ENCODE measurements at places on chromosomes 6 and 20.

DNA sequence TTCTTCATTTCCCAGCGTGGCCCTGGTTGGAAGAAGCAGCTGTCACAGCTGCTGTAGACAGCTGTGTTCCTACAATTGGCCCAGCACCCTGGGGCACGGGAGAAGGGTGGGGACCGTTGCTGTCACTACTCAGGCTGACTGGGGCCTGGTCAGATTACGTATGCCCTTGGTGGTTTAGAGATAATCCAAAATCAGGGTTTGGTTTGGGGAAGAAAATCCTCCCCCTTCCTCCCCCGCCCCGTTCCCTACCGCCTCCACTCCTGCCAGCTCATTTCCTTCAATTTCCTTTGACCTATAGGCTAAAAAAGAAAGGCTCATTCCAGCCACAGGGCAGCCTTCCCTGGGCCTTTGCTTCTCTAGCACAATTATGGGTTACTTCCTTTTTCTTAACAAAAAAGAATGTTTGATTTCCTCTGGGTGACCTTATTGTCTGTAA lies 292.7 kb downstream of the ESR1 start:
- no peak for DNase-seq

DNA sequence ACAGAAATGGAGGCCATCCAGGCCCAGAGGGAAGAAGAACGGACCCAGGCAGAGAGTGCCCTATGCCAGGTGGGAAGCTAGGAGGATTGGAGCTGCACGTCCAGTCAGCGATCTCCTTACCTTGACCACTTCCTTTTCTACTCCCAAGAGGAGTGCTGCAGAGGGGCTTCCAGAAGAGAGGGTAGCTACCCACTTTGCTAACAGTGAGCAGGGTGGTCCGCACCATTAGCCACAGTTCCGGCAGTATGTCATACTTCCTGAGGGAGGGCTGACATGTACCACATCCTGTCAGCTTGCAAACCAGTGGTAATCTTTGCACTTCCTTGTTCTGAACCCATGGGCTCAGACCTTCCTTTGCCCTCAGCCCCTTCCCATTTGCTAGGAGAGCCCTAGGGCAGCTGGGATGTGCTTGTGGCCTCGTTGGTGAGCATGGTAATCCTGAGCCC lies 35.4 kb downstream of the CEP250 start:
- peak; percentile 72 for DNase-seq

- peak; percentile 18 for DNase-seq
Observed at GRCh38 chr20:44133424-44133823, 53.6 kb downstream of the JPH2 start.

- DNase-seq: no peak
Observed at GRCh38 chr6:12410946-12411345, 120.8 kb downstream of the EDN1 start.

DNA sequence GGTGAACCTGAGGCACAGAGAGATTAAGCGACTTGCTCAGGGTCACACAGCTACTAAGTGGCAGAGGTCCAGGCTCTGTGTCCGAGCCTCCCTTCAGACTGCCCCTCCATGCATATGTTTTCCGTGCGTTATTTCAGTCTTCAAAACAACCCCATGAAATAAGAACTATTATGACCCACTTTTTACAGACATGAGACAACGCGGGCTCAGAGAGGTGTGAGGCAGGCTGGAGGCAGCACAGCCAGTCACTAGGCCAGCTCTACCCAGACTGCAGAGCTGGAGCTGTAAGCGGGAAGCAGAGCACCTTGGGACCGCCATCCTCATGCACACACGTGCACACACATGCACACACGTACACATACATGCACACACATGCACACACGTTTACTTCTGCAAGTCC lies 62.3 kb downstream of the PSMG4 start:
- no peak for DNase-seq

GRCh38 chr6:105449756-105450390 lies 47.0 kb upstream of the PREP start:
- DNase-seq: no peak

GRCh38 chr6:20182926-20183521 lies 29.2 kb downstream of the MBOAT1 start:
- DNase-seq: no peak

DNA sequence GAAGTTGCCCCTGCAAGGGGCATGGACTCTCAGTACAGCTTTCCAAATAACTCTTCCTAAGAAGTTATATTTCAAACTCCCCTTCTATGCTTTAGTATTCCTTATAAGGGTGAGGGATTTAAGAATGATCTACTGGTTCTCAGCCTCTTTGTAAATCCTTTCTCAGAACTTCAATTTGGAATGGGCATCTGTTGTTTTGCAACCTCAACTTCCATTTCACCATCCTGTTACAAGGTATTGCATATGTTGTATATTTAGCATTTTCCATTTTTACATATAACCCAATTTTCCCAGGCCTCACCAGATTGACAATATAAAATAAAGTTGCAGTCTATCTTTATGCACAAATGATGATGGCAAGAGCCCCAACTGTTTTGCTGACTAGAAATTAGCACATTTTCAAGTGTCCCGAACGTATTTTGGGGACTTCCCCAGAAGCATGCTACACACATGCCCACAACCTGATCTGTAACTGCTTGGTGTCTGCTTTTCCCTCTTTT lies 154.9 kb upstream of the CARMIL1 start:
- DNase-seq: no peak

GRCh38 chr6:71452697-71453370 lies 164.2 kb downstream of the OGFRL1 start:
- no peak for DNase-seq

DNA sequence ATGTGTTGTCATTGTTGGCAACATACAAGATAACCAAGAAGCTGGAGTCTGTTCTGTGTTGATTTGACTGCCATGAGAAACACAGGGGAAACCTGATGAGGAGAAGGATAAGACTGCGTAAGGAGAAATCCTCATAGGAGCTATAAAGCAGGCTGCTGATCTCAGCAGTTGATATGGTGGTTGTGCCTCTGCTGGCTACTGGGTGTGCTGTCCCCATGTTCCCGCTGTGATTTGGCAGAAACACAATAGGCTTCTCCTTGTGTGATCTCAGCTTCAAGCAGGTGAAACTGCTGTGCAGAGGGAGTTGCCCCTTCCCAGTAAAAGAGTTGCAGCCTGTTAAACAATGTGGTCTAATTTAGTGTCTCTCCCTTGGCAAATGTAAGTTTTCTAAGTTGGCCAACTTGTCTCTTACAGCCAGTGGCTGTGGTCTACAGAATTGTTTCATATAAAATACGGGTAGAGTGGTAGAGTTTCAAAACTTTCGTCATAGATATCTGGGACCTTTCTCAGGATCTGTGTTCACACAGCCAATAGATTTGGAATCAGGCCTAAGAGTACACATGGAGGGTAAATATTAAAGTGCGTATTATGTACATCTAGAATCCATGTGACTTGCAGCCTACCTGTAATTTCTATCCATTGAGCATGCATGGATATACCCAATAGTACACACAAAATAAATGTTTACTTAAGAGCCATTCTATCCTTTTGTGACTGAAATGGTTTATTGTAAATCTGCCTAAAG lies 78.4 kb downstream of the RNF144B start:
- no peak for DNase-seq

- no peak for DNase-seq
Observed at GRCh38 chr20:35648836-35649235, 15.9 kb downstream of the CPNE1 start.

- DNase-seq: no peak
Observed at GRCh38 chr20:44690781-44691423, 24.3 kb upstream of the CCN5 start.

DNA sequence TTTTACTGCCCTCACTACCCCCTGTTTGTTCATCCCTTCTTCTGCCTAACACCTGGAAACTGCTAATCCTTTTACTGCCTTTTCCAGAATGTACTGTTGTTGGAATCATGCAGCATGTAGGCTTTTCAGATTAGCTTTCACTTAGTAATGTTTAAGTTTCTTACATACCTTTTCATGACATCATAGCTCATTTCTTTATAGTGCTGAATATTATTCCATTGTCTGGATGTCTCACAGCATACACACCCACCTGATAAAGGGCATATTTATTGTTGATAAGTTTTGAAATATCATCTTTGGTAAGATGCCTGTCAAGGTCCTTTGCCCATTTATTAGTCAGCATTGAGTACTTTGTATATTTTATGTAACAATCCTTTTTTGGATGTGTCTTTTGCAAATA lies 588.2 kb upstream of the NRSN1 start:
- DNase-seq: no peak

DNA sequence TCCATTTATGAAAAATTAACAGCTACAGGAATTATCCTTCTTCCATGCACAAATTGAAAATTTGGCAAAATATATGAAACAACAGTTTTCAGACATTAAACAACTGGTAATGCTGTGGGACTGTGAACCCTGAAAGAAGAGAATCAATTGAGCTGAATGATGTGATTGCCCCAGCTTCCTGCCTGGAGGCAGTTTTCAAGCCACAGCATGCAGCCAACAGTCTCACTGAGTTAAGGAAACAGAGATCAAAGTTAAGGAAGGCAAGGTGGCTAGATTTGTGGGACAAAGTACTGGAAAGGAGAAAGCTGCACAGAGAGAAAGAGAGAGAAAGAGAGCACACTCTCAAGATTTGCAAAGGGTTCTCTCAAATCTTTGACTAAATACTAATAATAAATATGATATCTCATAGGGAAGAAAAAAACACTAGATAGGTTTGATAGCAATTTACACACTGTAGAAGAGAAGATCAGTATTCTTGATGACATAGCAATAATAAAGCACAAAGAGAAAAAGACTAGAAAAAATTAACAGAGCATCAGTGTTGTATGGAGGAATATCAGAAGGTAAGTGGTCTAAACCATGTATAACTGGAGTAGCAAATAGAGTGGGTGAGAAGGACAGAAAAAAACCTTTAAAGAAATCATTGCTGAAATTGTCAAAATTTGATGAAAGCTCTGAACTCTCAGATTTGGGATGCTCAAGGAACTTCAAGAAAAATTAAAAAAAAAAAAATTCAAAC lies 70.1 kb upstream of the CNKSR3 start:
- DNase-seq: no peak

DNA sequence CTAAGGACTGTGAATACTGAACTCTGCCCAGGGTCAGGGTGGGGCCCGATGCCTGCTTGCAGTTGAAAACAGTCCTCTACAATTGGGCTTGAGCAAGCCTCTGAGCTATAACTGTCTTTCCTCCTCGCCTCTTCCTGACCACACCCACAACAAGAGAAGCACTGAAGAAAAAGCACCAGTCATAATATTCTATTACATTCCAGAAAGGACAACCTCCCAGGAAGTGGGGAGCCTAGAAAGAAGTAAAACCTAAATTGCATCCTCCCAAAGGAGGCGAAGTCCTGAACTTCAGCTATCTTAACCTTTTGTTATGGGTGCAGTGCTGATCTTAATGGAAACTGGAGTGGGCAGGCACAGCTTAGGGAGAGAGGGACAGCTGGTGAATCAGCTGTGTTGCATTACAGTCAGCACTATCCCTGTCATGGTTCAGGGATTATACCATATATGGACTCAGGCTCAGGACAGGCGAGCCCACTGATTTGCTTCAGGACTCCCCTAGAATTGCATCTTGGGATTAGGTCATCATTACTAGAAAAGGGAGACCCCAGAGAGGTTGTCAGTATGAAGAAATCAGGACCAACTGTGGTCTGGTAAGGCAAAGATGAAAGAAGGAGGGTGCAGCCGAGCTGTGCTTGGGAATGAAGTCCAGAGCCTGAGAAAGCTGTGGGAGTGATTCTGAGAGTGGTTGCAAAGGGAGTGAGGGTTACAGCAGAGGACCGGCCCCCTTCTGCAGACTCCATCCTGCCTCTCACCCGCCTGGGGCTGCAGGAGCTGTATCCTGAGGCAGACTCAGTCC lies 18.3 kb upstream of the TRAM2 start:
- no peak for DNase-seq

GRCh38 chr20:42130810-42131596 lies 512.8 kb upstream of the CHD6 start:
- no peak for DNase-seq

- DNase-seq: no peak
Observed at GRCh38 chr20:45853484-45853883, 3.7 kb downstream of the ACOT8 start.

DNA sequence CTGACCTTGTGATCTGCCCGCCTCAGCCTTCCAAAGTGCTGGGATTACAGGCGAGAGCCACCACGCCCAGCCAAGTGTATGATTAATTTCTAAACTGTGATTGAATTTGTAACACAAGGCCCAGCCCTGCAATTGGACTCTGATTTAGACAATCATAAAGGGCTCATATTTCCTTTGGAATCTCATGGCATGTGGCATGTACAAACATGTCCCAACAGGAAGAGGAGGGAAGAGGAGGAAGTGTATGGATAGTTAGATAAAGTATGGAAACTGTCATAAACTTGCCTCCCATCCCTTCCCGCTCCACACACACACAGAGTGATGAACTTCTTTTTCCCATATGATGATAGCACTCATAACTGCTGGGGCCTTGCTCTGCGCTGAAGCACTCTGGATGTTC lies 27.2 kb upstream of the QKI start:
- no peak for DNase-seq

Data from activated CD4-positive, alpha-beta T cell treated with anti-CD3 and anti-CD28 coated beads for 36 hours (primary cell).